ENCODE measurements at places on chromosomes 7 and 10.

DNA sequence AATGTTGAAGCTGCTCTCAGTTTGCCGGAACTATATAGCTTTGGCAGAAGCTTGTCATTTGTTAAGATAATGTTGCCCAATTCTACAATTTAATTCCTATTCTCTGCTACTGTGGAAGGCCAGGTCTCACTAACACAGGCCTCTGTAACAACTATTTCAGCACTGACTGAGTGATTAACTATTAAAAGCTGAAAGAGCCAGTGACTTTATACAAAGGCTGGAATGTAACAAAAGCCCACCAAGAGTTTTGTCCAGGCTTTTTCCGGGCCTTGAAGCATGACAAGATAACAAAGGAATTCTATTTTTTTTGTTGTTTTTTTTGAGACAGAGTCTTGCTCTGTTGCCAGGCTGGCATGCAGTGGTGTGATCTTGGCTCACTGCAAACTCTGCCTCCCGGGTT lies 795.6 kb downstream of the PHTF2 start:
- DNase-seq: no peak

DNA sequence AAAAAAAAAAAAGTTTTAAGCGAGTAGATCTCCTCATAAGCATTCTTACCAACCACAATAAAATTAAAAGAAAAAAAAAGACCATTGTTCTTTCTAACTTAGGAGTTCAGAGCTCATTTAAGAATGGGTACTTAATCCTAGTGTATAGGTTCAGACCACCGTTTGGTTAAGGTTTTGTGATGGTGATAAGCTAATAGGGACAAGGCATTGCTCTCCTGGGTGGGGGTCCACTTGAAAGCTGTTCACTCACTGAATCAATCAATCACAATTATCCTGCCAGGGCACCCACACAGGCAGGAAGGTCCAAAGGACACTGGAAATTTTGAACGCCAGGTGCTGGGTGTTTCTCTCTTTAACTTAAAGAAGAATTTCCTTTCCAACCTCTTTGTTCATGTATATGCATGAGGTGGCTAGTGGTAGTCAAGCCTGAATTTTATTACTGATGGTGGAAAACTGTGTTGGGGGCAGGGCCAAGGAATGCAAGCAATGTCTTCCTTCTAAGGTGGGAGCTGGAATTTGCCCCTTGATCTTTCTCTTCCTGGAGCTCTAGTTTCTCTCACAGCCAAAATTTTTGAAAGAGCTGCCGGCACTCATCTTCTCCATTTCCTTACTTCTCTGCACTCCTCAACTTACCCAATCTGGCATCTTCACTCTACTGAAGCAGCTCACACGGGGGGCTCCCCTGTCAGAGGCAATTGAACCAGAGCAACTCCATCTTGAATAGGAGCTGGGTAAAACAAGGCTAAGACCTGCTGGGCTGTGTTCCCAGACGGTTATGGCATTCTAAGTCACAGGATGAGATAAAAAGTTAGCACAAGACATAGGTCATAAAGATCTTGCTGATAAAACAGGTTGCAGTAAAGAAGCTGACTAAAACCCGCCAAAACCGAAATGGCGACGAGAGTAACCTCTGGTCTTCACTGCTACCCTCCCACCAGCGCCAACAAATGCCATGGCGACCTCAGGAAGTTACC lies 7.5 kb upstream of the FAM131B start:
- no peak for DNase-seq

DNA sequence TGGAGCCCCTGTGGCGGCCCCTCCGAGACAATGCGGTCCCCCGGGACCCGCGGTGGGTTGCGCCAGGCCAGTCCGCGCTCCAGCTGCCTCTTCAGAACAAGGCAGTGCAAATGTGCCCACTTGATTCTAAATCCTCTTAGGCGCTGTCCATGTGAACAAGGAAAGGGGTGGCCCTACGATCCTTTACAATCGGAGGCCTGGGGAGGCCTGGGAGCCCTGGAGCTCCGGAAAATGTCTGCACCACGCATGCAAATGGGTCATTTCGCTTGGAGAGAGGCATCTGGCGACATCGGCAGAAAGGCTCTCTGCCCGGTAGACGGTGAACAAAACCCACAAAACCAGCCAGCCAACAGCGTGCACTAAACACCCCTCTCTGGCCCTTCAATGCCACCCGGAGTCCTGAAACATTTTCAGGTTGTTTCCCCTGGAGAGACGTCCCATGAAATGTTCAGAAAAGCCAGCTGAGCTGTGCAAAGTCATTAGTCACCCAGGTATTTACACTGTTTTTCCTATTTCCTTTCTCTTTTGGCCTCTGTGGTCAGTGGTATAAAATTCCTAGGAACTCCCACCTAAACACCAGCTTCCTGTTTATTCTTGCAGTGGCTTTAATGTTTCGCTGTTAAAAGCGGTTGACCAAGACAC lies 102.8 kb upstream of the ZNF438 start:
- DNase-seq: no peak

DNA sequence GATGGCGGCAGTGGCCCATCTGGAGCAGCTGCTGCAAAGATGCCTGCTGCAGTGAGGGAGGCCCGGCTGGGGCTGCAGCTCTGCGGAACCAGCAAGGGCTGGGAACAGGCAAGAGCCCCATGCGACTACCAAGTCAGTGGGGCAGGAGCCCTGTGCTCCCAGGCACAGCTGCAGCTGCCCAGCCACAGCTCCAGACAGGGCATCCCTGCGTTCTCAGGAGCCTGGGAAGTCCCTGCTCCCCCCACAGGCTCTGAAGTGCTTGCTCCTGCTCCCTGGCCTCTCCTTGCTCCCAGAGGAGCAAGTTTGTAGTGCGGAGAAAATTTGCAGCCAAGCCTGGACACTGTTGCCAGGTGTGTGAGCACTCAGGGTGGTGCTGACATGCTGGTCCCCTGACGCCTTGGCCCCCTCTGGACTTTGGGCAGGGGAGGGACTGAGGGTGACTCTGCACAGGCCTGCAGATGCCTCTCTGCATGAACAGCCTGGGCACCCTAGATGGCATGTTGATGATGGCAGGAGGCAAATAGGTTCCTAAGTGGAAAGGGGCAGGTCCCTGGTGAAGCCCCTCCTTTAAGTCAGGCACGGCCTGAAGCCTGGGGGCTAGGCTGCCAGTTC lies 105.6 kb downstream of the LYZL1 start:
- DNase-seq: no peak

DNA sequence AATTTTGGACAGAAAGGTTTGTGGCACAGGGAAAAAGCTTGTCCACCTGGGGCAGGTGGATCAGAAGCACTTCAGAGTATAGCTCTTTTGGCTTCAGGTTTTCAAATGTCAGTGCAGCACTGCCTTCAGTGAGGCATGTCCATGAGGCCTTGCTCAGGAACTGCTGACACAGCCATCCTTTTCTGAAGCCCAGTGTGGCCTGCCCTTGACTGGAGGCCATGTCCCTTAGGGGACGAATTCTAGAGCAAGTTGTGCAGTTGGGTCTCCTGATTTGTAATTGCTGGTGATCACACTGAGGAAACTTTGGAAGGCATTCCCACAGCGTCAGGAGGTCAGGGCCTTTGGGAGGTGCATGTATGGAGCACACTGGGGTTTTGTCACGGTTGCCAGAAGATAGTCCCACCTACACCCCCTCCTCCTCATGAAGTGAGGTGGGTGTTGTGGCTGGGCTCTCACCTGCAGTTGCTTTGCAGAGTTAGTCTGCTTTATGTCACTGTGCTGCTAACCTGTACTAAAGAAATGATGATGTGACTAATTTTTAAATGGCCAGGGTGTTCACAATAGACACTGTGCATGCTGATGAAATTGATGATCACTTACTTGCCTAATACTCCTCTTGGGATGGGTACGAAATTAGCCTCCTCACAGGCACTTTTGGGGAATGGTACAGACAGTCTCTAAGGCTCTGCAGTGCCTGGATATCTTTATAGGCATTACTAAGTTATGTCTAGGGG lies 41.7 kb downstream of the OGDH start:
- no peak for DNase-seq

DNA sequence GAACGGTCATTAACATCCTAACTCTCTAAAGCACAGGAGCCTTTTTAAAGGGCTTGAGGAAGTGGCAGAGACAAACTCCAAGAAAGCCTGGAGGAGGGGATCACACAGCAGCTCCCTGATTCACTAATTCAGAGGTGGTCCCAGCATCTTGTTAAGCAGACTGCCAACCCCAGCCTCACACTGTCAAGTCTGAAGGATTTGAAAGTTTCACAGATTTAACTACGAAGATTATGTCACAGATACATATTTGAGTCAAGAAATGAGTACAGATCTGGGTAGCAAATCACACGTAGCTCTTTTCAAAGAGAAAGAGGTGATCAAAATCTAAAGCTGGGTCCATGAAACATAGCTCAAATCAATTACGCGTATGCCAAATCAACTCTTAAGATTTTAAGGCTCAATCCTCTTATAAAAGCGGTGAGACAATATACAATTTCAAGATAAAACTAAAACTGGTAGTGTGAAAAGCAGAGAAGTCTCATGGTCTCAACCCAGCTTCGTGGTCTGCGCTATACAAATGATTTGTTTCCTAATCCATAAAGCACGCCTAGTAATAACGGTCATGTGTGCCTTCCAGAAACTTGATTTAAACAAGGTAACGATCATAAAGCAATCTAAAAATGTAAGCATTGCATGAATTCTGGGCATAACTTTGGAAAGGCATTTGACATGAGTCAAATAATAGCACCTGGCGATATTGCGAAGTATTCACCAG lies 229.9 kb upstream of the MKLN1 start:
- DNase-seq: no peak

DNA sequence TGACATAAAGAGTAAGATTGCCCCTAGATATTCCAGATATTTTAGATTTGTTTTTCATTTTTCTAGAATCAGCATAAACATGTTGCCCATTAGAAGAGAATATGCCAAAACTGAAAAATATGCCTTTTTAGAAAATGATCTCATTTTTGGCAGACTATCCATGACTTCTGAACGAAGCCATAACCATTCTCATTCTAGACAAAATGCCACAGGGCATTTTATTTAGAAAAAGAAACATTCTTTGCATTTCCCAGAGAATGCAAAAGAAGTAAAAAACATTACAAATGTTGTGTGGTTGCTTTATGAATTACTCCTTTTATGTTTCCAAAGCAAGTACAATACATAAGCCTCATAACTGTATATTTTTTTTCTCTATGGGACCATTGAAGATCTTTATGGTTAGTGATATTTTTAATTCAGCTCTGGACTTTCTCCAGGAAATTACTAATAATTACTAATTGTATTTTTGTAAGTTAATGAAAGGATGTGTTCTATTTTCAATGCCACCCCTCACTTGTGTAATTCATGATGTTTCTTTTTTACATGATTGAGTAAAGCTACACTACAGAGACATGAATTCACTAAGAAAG lies 109.6 kb upstream of the SEM1 start:
- DNase-seq: no peak

DNA sequence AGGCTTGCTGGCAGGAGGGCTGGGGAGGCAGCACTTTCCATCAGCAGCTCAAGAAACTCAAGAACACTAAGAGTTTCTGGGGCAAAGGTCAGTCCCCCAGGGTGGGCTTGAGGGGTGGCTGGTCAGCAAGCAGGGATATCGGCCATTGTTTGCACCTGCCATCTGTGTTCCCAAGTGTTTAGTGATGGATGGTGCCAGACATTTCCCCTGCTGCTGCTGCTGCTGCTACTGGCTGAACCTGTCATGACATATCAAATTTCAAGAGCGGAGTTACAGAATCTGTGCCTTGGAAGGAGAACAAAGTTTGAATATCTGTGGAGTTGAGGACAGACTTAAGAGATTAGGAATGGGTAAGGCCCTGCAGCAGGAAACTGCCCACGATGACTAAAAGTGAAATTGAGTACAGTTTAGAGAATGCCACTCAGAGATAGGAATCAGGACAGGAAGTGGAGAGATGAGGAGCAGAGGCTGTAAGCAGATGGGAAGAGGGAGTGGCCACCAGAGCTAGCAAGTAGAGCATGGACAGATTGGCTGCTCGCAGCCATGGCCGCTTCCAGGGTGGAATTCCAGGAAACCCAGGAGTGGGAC lies 39.2 kb upstream of the PPP1R3C start:
- DNase-seq: no peak

DNA sequence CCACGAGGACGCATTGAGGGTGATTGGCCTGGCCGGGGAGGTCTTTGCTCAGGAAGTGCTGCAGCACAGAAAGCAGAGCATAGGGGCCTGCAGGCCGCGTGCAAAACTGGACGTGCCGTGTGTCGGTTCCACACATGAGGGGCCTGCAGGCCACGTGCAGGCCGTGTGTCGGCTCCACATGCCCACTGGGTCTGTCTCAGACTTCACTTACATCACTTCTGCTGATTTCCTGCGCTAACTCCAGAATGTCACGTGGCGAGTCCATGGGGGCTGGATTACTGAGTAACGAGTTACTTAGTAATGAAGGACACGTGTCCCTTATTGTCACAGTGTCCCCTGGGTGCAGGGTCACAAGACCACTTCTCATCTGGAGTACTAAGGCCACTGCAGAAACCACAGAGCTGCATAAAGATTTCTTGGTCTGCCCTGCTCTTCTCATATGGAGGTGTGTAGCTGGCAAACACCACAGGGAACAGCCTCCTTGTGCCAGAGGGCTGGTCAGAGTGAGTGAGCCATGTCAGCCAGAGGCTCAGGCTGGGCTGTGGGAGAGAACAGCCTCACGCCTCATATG lies 60.8 kb downstream of the GDI2 start:
- DNase-seq: no peak

GRCh38 chr7:148335790-148336189 lies 254.8 kb upstream of the C7orf33 start:
- DNase-seq: no peak

DNA sequence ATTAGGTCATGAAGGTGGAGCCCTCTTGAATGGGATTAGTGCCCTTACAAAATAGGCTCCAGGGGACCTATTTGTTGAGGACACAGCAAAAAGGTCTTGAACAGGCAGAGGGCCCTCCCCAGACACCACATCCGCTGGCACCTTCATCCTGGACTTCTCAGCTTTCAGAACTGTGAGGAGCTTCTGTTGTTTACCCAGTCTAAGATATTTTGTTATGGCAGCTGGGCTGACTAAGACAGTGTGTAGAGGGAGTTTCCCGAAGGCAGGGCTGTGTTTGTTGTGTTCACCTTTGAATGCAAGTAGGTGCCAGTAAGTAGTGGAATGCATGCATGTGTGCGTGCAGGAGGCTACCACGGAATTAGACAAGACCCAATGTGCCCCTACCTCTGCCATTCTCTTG lies 106.7 kb downstream of the PTPRE start:
- no peak for DNase-seq

- DNase-seq: no peak
These were observed 11.1 kb upstream of the ACSL5 start for GRCh38 chr10:112362833-112363232.

DNA sequence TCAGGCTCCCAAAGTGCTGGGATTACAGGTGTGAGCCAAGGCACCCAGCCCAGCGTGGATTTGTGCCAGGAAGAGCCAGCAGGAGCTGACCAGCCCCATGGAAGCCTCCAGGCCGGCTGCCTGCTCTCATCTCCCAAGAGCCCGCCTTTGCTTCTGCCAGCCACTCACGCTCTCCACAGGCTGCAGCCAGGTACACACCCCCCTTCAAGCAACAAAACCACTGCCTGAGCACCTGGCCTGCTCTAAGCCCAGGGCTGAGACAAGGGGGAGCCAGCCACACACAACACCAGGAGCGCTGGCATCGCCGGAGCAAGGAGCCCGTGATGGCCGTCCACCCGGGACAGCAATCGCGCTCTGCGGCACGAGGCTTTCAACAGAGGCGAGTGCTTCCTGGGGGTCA lies 34.5 kb downstream of the MAD1L1 start:
- DNase-seq: no peak

- DNase-seq: no peak
These were observed 27.6 kb downstream of the NPS start for GRCh38 chr10:127576740-127577161.

All from activated CD8-positive, alpha-beta memory T cell treated with anti-CD3 and anti-CD28 coated beads for 48 hours (primary cell).